Stromal cell of bone marrow (primary cell): ENCODE measurements at places on chromosomes 12 and 14.

DNA sequence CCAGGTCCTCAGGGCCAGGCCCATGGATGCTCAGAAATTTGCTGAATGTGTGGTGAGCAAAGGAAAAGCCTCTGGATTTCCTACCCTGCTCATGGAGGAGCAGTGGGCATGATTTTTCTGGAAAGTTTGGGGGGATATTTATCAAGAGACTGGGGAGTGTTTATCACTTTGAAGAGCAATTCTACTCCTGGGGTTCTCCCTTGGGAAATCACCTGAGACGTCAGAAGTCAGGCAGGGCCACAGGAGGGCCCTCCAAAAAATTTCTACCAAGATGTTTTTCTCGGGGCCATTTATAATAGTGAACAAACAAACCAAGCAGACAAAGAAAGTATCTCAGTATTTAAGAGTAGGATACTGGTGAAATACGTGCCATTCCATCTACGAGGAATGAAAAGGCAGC, 20.1 kb upstream of the EIF2B2 start:
- no peak for DNase-seq

DNA sequence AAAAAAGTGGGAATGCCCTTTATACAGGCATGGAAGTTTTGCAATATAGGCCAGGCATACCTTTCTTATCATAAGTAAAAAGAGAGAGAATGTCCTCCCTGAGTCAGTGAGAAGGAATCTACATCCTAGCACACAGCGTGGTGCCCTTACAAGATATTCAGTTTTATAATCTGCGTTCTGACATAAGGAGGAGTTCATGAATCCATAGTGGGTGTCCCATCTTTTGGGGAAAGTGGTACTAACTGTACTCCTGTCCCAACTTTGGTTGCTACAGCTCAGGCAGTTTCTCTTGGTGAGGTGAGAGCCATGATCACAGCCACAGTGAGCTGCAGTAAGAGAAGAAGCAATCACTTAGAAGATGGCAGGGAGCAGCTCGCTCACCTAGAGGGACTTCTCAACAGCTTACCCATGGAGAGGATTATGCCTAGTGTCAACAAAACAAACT, 332.9 kb downstream of the BCAT1 start:
- DNase-seq, result no peak

- peak; percentile 52 for DNase-seq
Observed at GRCh38 chr12:89082370-89082753, 269.9 kb downstream of the DUSP6 start.

DNA sequence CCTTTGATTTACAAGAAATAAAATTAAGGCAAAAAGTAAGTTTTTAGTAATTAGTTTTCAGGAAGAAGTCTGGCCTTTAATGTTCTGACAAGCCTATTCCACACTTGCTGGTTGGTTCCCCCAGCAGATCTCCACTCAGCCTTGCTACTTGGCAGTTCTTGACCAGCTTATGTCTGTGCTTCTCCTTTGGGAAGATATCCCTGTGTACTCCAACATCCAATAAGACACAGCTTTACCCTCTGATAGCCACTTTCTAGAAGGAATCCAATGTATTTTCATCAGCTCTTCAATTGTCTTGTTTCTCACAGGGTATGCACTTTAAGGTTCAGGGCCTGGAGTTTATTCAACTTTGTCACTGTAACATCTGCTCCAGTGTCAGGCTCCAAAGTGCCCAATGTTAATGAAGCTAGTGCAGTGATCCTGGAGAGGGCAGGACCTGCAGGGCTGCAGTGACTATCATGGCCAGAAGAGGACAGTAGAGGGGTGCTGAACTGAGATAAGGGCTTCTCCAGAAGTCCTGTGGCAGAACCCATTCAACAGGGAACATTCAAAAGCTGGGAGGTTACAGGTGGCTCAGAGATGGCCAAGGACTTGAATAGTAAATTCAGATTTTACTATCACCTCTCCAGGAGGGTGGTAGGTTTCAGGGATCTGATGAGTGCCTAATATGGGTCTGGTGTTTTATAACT, 22.9 kb downstream of the JKAMP start:
- DNase-seq, result peak; percentile 14

- no peak for DNase-seq
Observed at GRCh38 chr12:67887065-67887464, 102.2 kb upstream of the IFNG-AS1 start.
